ENCODE measurements at places on chromosomes 3 and 15.

- DNase-seq, result no peak
Measured at GRCh38 chr3:14623569-14624051, 28.0 kb upstream of the CCDC174 start.

GRCh38 chr3:122560680-122561079 lies 3.4 kb downstream of the PARP9 start:
- DNase-seq, result peak; percentile 34

DNA sequence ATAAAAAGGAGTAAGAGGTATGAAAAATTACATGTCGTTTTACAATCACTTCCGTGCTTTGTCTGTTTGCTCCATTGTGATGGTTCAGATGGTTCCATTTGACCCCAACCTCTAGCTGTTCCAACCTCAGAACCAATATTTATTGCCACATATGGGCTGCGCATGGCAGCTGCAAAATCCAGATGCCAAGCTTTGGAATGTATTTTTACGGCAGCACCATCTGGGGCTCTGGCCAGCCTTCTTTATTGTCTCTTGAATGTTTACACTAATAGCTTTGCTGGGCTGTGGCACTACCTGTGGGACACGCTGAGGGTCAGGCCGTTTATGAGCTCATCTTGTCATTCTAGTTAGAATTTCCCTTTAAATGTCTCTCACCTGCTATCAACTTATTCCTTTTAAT lies 219.8 kb downstream of the ROBO2 start:
- DNase-seq, result no peak

DNA sequence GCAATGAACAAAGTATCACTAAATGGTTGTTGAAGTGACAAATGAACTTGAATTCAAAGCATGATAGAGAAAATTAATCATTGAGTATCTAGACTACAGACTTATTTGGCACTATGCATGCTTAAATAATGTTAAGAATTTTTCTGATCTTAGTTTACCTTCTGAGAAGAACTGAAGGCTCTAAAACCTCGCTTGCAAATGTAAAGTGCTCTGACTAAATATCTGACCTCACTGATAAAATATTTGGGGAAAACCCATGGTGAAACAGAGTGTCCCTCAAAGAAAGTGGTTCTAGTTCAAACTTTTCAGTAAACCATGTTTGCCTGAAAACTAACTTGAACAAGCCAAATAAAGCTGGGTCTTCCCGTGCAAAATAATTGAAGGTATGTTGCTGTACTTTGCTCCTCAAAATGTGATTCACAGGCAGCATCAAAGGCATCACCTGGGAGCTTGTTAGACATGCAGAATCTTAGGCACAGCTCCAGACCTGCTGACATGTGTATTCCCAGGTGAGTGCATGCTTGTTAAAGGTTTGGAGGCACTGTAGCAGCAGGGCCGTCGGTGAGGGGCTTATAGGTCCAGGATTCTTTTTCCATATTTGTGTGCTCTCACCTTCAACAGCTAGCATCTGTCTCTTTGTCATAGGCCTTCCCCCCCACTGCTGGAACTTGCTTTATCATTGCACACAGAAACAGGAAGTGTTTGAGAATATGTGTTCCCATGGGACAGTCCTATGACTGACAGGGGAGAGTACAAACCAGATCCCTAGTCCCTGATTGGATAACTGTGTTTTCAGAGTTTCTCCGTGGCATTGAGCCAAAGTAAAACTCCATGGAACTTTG lies 524.2 kb upstream of the LMCD1 start:
- no peak for DNase-seq

- no peak for DNase-seq
Measured at GRCh38 chr15:48984811-48985352, 21.2 kb upstream of the SHC4 start.

DNA sequence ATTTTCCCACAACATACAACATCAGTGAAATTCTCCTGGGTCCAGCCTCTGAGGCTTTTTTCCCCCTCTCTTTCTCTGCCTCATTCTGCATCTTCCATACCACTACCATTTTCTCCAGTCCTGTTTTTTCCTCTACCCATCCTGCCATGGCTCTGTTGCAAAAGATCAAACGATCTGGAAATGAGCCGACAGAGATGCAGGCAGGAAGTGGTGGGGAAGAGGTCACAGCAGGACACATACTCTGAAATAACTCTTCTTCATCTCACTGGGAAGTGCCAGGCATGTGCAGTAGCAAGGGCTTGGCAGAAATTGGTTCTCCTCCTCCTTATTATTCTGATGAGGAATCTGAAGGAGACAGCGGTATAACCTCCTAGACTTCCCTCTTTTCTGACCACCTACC lies 114.3 kb downstream of the CORO2B start:
- no peak for DNase-seq

GRCh38 chr3:115448851-115449250 lies 174.5 kb upstream of the GAP43 start:
- no peak for DNase-seq

DNA sequence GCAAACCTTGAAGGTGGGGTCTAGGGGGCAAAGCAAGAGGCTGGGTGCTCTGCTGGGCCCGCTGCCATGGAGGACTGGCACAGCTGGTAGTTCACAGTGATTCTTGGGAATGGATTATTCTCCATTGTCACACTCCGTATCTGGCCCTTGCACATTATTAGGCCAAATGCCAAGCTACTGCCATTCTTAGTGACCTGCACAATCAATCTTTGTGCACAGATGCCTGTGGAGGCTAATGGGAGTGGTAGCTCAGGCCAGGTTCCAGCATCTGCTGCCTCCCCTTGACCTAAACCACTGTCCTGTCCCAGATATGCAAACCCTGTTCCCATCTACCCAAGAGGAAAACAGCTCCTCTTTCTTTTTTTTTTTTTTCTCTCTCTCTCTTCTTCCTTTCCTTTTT lies 67.5 kb downstream of the TIPARP start:
- DNase-seq, result no peak

DNA sequence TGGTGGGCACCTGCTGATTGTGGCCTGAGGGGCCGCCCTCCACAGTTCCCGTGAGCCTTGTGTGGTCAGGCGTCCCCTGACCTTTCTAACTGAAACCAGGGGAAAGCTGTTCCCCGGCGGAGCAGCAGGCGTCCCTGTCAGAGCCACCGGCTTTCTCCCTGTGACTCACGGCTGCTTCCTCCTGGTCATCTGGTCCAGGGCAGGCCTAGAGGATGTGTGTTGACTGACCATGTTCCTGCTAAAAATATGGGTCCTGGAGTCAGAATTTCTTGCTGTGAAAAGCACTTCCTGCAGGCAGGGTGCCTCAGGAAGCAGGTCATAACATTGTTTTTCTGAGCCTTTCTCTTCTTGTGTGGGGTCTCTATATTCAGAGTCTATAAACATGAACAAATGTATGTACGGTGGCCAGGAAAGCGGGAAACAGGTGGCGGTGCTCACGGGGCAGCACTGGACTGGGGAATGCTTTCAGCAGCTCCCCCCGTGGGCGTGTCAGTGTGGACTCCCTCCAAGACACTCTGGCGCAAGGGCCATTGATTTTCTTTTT lies 38.4 kb upstream of the CGNL1 start:
- no peak for DNase-seq

DNA sequence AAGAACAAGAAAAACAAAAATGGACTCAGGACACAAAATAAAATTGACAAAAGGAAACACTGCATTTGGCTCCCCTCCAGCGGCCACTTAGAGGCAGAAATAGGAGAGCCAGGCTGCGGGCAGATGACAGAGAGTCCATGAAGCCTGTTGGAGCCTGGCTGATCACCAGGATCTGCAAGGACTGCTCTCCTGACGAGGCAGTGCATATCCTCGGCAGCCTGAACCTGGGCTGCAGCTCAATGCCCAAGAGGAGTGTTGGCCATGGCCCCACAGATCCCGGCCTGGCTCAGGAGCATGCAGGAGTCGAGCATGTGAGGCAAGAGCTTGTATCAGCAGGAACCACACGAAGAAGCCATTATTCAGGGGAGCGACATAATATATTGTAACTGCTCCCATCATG lies 199.8 kb downstream of the STT3B start:
- DNase-seq, result no peak

DNA sequence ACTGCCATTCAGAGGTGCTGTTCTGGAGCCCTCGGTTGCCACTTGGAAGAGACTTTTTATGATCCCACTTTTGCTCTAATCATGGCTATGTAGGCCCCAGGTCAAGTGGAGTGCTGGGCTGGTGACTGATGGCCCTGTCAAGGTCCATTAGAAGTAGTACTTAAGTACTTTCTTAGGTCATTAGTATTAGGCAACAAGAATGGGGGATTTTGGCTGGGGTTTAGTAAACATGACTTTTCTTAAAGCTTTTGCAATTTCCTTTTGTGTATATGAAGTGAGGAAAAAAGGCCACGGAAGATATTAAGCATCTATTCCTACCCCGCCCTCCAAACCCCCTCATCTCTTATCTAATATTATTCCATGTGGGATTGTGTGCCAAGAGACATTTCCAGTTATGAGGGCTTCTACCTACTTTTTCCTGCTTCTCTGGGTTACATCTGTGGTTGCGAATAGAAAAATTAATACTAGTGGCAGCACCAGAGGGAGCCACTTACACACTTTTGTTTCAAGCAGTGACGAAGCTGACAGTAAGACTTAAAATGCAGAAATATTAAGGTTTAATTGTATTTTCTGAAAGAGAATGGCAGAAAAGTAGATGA lies 13.9 kb downstream of the NLGN1 start:
- no peak for DNase-seq

- no peak for DNase-seq
Measured at GRCh38 chr3:13615019-13615528, 66.1 kb downstream of the FBLN2 start.

- DNase-seq, result no peak
Measured at GRCh38 chr3:113663324-113663750, 33.1 kb downstream of the USF3 start.

- peak; percentile 81 for DNase-seq
Measured at GRCh38 chr15:66946578-66947164, 118.7 kb upstream of the SMAD3 start.

- DNase-seq, result no peak
Measured at GRCh38 chr3:174440253-174440701, 418.9 kb upstream of the NAALADL2 start.

GRCh38 chr15:59516655-59517461 lies 78.9 kb downstream of the FAM81A start:
- no peak for DNase-seq

Data from stimulated activated CD4-positive, alpha-beta T cell treated with anti-CD3 and anti-CD28 coated beads, Interleukin-2, amount 100 ng/mL, for 24 hours (primary cell).